Myocyte (in vitro differentiated cells): ENCODE measurements at places on chromosomes 11 and 22. TPM values are rescaled to one million over a fixed set of nuclear protein-coding genes. Genes with fewer than 3 reads are reported as not detected.

PISD gene
- 29.3 and 56.2 TPM in 2 replicates for total RNA-seq

PDGFB gene
- 6.7 and 10.2 TPM in 2 replicates for total RNA-seq

- DNase-seq, result no peak
Measured at GRCh38 chr11:68827733-68828132, 14.0 kb downstream of the CPT1A start.

- no peak for DNase-seq
Measured at GRCh38 chr11:17570034-17570433, 23.0 kb downstream of the OTOG start.

GRCh38 chr11:95255251-95256145 is 24.5 kb upstream of the SESN3 start:
- DNase-seq, result no peak

DNA sequence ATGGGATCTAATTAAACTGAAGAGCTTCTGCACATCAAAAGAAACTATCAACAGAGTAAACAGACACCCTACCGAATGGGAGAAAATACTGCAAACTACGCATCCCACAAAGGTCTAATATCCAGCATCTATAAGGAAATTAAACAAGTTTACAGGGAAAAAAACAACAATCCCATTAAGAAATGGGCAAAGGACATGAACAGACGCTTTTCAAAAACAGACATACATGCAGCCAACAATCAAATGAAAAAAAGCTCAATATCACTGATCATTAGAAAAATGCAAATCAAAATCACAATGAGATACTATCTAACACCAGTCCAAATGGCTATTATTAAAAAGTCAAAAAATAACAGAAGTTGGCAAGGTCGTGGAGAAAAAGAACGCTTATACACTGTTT is 117.5 kb downstream of the FCHSD2 start:
- DNase-seq, result no peak

- peak; percentile 87 for DNase-seq
Measured at GRCh38 chr22:32649515-32650200, 151.8 kb upstream of the TIMP3 start.

- DNase-seq, result no peak
Measured at GRCh38 chr22:44754998-44755397, 2.6 kb downstream of the ARHGAP8 start.

DNA sequence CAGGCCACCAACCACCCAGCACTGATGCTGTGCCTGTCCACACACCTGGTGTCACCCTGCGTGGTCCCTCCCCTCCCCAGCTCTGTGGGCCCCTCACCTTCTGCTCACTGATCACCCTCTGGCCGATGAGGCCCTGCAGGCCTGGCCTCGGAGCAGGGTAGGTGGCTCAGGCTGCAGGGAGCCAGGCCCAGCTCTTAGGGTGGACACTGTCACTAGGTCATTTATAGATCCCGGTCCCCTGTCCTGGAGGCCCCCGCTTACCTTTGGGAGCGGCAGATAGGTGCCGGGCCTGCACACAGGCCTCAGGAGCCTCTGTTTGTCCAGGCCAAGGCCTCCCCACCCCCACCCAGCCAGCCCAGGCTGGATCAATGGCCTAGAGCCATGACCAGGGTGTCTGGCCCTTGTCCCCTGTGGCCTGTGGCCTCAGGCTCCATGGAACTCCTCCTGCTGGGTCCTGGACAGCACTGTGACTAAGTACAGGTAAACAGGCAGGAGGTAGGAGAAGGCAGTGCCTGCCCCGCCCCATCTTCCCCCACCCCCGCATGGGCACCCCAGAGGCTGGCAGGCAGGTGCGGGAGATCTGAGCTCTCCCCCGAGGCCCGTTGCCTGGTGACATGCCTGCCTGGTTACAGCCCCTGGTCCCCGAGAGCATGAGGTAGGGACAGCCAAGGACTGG is at the start of gene TMPRSS6:
Gene TMPRSS6 (minus strand): TSS at position 472 of the 676 bp plus-strand sequence. CDS start 6,296 bp downstream, outside the sequence.
- DNase-seq, result no peak

DNA sequence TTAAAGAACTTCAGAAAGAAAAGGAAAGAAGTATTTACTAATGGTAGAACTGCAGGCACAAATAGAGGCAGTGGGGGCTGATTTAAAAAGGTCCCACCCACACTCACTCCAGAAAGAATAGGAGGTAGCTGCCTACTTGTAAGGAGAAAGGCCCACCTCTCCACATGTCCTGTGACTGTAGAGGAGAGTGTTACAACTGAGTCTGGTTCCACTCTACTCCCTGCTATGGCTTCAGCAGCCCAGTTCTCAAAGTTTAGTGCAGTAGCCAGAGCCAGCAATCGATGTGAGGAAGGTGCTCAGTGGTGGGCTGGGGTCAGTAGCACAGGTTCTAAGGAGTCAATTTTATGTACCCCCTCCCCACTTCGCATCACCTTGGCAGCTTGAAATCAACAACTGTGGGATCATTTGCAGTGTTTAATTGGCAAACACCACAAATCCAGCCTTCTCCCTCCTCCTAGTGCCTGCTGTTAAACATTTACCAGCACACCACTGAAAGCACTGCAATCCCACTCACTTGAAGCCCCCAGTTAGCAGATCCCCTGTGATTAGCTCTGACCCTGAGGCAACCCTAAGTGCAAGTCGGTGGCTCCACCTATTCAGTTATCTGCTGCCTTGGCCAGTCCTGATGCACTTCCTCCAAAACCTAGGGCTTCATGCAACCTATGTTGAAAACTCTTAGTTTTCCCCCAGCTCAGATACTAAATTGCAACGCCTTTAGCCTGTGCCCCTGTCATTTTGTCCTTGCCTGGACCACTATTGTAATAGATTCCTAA is 146.6 kb downstream of the BBOX1 start:
- DNase-seq, result no peak

- no peak for DNase-seq
Measured at GRCh38 chr22:45268167-45268957, 16.4 kb upstream of the UPK3A start.

DNA sequence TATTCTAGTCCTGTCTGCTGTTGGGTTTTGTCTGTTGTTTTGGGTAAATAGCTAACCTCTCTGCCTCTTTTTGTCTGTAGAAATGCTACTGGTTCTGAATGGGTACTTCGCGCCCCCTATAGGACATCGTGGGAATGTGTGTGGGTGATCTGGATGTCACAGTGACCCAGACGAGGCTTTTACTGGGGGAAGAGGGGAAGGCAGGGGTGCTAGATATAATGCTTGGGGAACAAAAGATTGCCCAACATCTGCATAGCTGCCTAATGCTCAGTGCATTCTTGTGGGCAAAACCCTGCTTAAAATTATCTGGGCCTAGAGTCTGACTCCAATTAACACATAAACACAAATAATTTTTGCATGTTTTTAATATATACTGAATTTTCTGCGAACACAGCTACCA is 57.7 kb downstream of the BMAL1 start:
- peak; percentile 78 for DNase-seq

DNA sequence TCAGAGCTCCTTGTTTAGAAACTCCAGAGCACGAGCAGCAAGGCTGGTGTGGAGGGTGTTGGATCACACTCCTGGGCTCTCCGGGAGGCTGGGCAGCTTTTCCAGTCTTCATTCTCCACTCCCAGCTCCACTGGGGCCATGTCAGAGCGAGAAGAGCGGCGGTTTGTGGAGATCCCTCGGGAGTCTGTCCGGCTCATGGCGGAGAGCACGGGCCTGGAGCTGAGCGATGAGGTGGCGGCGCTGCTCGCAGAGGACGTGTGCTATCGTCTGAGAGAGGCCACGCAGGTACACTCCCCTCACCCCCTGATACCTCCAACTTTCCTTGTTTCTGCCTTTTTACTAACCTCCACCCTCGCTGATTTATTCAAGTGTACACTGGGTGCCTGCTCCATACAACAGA is 4.5 kb downstream of the TAF6L start:
- DNase-seq, result no peak

DNA sequence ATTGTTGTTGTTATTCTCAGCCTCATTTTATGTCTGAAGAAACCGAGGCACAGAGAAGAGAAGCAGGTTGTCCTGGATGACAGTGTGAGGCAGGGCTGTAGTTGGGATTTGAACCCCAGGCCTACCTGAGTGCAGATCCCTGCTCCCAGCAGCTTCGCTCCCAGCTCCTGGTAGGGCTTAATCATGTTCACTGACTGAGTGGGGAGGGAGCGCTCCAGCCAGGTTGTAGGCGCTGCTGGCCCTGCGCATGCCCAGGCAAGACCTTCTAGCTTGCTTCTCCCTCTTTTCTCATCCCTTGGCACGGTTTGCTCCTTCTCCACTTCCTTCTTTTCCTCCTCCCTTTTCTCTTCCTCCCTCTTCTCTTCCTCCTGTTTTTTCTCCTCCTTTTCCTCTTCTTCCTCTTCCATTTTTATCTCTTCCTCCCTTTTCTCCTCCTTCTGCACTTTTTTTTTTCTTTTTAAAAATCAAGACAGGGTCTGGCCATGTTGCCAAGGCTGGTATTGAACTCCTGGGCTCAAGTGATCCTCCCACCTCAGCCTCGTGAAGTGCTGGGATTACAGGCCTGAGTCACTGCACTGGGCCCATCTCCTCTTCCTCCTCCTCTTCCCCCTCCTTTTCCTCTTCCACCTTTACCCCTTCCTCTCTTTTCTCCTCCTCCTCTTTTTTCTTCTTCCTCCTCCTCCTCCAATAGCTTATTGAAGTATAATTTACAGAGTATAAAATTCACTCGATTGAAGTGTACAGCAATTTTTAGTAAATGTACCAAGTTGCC is 109.3 kb downstream of the KIAA1671 start:
- no peak for DNase-seq

GRCh38 chr11:22928207-22928917 is 68.1 kb upstream of the CCDC179 start:
- DNase-seq, result no peak

- peak; percentile 33 for DNase-seq
Measured at GRCh38 chr22:44341431-44342346, 28.9 kb upstream of the SHISAL1 start.

DNA sequence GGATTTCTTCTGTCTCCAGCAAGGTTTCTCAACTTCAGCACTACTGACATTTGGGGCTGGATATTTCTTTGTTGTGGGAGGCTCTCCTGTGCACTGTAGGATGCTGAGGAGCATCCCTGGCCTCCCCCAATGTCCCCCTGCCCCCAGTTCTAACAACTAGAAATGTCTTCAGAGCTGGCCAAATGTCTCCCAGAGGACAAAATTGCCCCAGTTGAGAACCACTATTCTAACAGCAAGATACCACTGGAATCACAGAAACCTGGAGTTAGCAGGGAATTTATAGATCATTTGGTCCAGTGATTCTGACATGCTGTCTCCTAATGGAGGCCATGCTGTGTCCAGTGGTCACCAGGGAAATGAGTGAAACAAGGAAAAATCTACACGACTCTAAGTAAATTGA is 32.2 kb upstream of the DMC1 start:
- no peak for DNase-seq
